ENCODE measurements at places on chromosomes 2 and 18. TPM values are rescaled to one million over a fixed set of nuclear protein-coding genes. Genes with fewer than 3 reads are reported as not detected.

ASIC4 gene
- 0.17 TPM for total RNA-seq

LRATD1 gene
- 2.6 TPM for total RNA-seq

LINC00305 gene
- not detected for total RNA-seq

FAM237A gene
- total RNA-seq: not detected

DYNAP gene
- not detected for total RNA-seq

All from NCI-H460 (cell line).